ENCODE measurements at places on chromosomes 4 and X.

- no peak for DNase-seq
These were observed 37.7 kb downstream of the PALLD start for GRCh38 chr4:168534535-168534934.

GRCh38 chrX:55167124-55167803 is 52.9 kb upstream of the PAGE5 start:
- DNase-seq = no peak

DNA sequence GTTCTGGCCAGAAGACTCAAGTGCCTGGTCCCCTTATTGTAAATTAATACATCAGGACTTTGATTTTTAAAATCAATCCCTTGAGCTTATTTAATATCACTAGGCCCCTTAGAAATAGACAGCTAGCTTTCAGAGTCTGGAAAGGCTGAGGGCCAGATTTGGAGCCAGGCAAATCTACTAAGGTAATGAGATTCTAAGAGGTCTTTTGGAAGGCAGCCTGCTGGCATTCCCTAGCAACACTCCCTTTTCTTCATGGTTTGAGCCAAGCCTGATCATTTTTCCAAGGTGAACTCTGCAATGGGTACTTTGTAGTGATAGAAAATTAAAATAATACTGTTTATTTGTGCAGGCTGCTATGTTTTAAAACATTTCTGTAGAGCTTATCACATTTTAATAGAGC is 378.5 kb downstream of the FAT4 start:
- no peak for DNase-seq

DNA sequence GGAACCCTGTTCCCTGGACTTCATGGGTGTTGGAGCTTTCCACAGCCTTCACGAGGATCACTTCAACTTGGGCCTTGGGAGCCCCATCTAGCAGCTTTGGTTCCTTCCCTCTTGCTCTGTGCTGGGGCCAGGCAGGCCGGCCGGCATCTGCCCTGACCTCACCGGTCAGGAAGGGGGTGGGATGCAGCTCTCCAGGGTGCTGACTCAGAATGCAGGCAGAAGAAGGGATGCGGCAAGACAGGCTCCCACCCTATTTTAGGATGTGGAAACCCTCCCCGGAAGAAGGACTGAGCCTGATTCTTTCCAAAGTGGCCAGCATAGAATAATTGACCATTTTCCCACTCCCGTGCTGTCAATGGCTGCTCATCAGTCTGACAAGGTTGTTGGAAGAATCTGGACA is 47.1 kb downstream of the FHDC1 start:
- no peak for DNase-seq

DNA sequence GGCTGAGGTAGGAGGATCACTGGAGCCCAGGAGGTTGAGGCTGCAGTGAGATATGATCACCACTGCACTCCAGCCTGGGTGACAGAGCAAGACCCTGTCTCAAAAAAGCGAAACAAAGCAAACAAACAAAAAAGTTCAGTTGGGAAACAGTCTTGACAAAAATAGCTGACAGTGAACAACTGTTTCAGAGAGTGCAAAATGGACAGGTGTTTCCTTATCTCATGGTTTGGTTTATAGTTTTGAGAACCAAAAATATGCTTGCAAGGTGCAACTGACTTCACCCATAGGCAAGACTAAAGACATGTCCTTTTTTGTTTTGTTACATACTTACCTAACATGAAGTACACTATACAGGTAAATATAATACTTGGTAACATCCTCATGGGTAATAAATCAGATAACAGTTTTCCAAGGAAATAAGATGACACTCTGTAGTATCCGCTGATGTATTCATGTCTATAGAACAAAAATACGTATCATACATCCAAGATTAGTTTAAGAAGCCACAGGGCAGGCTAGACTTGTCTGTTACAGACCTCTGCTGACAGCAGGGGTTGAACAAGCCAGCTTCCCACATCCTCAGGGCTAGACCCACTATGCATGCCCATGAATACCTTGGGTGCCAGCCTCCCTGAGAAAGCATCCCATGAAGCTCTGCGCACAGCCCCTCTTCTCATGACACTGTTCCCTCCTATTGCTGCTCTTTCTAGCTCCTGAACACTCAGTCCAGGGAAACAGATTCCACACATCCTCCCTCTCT is 59.3 kb downstream of the ABCG2 start:
- no peak for DNase-seq

DNA sequence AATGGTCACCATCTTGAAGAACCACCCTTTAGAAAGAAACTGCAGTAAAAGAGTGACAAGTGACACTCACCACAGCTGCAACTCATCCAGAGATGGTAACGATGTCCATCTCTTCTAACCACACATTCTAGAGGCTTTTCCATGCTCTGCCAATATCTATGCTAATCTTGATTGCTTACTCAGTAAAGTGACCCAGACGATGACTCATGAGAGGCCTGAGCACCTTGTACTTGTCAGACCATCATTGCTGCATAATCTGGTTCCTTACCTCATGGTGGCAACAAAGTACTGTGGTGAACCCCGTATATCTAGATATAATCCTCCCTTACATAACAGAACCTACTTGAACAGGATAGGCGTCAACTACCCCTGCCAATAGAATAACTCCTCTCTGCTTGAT is 75.6 kb downstream of the CCNG2 start:
- no peak for DNase-seq

DNA sequence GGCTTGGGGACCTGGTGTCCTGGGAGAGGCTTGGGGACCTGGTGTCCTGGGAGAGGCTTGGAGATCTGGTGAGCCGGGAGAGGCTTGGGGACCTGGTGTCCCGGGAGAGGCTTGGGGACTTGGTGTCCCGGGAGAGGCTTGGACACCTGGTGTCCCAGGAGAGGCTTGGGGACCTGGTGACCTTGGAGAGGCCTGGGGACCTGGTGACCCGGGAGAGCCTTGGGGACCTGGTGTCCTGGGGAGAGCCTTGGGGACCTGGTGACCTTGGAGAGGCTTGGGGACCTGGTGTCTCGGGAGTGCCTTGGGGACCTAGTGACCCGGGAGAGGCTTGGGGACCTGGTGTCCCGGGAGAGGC is 12.6 kb downstream of the SHOX start:
- no peak for DNase-seq

DNA sequence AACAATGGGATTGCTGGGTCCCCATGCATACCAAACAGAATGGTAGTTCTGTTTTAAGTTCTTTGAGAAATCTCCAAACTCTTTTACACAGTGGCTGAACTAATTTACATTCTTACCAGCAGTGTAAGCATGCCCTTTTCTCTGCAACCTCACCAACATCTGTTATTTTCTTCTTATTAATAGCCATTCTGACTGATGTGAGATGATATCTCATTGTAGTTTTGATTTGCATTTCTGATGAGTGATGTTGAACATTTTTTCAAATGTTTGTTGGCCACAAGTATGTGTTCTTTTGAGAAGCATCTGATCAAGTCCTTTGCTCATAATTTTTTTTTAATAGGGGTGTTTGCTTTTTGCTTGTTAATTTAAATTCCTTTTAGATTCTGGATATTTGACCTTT is 41.2 kb upstream of the ZMAT1 start:
- no peak for DNase-seq

DNA sequence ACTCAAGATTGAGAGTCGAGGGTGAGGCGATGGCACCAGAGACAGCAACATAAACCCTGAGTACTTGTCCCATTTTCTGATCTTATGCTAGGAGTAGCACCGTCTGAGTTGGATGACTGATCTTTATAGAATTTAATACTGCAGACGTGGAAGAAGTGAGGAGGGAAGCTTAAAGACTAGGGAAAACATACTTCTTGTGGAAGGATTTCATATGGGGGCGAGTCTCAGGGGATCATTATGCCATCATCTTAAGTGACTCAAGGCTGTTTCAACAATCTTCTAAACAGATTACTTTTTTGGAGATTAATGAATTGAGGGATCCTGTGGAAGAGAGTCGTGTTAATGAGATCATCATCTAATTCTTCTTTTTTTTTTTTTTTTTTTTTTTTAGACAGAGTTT is 17.2 kb upstream of the FAT1 start:
- no peak for DNase-seq

GRCh38 chr4:79831119-79831528 is 241.9 kb downstream of the ANTXR2 start:
- DNase-seq = no peak

GRCh38 chrX:154369449-154370299 is 4.8 kb downstream of the FLNA start:
- DNase-seq = peak; percentile 82

- no peak for DNase-seq
These were observed 67.7 kb upstream of the GPR78 start for GRCh38 chr4:8512510-8512909.

DNA sequence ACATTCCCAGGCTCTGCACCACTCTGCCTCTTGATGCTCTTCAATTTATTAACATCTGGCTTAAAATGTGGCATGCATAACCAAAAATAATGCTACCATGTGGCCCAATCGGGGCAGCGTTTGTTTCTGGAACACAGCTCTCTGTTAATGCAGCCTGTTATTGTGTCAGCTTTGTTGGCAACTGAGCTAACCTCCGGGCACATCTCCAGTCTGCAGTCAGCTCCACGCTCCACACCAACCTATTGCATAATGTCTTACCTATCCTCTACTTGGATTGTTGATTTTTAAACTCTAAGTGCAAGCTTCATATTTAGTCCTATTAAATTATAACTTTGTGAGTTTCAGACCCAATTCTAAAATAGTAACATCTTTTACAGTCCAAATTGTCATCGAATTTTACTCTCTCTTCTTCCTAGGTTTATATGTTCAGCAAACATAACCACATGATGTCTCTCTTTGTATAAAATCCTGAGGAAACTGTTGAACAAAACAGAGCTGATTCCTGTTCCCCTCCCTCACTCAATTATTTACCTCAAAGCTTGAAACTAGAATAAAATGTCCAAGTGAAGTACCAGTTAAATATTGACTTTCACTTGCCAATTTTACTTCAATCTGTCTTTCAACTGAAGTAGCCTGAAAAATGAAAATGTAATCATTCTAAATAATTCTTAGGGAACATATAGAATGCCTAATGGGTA is 92.2 kb upstream of the RAPGEF2 start:
- no peak for DNase-seq

GRCh38 chr4:142126890-142127497 is 490.6 kb downstream of the IL15 start:
- DNase-seq = peak; percentile 72

DNA sequence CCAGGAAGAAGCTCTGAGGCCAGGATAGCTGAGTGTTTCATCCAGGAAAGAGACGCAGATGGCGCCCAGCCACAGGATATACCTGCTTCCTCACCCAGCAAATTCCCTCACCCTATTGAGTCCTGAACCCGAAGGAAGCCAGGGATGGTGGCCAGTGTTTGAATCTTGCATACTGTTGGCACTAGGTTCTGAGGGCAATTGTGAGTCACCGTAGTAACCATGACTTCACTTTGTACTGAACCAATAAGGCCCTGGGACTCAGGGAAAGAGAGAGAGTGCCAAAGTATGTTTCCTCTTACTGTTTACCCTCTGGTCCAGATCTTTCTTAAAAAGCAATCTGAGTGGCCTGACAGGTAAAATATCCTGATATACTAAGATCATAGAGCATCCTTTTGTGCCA is 25.6 kb upstream of the SMIM10L2A start:
- DNase-seq = peak; percentile 80

- DNase-seq = no peak
These were observed 512.2 kb upstream of the INTU start for GRCh38 chr4:127120441-127121090.

DNA sequence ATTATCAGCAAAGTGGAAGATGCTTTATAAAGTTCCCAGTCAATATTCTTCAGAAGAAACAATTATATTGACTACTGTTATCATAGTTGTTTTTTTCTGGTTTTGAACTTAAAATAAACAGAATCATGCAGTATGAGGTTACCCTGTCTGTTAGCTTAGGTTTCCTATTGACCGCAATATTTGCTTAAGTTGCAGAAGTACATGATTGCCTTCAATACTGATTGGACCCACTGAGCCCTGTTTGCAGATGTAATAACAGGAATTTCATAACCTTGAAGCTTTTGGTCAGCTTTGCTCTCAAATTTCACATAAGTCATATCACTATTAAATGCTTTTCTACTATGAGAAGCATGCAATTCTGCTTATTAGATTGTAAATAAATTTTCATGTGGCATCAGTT is 229.1 kb upstream of the FSTL5 start:
- no peak for DNase-seq

GRCh38 chr4:138267835-138268234 is 25.7 kb upstream of the SLC7A11 start:
- no peak for DNase-seq

DNA sequence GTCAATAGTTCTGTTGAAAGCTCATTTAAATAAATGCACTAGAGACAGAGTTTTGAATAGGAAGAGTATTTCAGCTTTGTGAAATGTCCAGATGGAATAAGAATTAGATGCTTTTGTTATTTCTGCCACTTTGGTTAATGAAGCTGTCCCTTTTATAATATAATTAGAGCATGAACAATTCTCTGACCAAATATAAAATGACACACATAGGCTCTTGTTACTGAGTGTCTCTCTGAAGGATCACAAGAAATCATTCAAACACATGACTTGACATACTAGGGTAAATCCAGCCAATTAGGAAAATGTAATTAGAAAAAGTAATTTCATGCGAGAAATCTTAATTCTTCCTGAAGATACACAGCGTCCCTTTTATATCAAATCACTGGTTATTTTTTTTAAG is 68.4 kb upstream of the DDIT4L start:
- DNase-seq = no peak

DNA sequence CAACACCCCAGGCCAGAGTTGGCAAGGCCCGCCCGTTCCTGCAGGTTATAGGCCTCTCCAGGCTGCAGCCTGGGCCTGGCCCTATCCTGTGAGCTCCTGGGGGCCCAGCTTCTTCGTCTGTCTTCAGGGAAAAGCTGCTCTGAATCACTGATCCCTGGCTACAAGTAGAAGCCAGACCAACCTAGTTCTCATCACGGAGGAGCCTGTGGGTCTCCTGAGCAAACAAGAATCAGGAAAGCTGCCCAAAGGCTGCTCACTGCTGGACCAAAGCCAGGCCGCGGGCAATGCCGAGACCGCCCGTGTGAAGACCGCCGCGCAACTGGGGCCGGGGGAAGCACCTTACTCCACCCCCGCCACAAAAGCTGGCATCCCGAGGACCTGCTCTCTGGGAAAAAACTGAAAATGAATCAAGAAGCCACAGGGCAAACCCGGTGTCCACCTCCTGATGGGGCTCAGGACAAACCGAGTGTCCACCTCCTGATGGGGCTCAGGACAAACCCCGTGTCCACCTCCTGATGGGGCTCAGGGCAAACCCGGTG is 12.8 kb downstream of the CTBP1 start:
- DNase-seq = no peak

GRCh38 chr4:175125410-175126068 is 207.4 kb downstream of the ADAM29 start:
- no peak for DNase-seq

- no peak for DNase-seq
These were observed 17.6 kb downstream of the GRPR start for GRCh38 chrX:16140983-16141382.

DNA sequence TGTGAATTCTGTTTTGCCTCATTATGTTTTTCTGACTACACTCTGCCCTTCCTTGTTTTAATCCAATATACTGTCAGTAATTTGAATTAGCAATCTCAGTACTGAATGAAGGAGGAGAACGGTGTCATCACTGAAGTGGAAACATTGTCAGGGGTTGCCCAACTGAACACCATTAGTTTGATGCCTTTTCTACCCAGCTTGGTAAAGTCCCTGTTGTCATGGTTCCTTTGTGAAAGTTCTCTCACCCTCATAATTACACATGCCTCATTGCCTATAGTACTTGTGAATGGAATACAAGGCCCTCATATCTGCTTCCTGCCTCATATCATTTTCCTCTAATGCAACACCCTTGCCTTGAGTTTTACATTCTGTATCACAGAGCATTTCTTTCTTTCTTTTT is 76.9 kb downstream of the RRAGB start:
- no peak for DNase-seq

GRCh38 chr4:40506492-40506891 is 123.2 kb downstream of the RBM47 start:
- no peak for DNase-seq

Data from pulmonary artery endothelial cell (primary cell).